ENCODE measurements at places on chromosomes 2 and 18.

DNA sequence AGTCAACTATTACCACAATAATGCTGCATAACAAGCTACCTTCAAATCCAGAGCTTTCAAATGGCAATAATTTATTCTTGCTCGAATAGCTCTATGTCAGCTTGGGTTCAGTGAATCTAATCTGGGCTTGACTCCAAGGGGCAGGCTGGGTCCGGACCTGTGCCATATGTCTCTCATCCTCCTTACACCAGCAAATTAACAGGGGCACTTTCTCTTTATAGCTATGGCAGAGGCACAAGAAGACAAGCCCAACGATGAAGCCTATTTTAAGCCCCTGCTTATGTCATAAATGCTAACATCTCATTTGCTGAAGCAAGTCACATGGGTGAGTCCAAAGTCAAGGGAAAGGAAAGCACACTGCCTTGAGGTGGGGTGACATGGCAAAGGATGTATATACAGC, 13.3 kb upstream of the ZNF521 start:
- no peak for DNase-seq

- no peak for DNase-seq
These were observed 32.7 kb downstream of the ZFP36L2 start for GRCh38 chr2:43193652-43194120.

DNA sequence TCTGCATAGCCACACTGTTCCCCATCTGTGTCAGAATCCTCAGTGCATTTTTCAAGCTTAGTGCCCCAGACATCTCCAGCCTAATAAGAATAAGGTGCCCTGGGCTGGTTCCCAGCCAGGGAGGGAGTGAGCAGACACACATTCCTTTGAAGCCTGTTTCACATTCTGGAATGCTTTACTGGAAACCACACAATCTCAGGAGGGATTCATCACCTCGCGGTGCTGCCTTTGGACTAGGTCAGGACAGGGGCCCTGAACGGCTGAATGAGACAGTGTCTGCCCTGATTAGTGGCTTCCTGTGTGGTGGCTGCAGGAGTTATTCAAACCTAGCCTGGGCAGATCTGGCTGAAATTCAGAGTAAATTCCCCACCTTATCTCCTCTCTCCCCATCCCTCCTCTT, 108.0 kb upstream of the LDAH start:
- DNase-seq = peak; percentile 92

- no peak for DNase-seq
These were observed 357.5 kb upstream of the ETAA1 start for GRCh38 chr2:67039517-67040103.

- peak; percentile 7 for DNase-seq
These were observed 795.6 kb downstream of the CPS1 start for GRCh38 chr2:211351987-211352386.

DNA sequence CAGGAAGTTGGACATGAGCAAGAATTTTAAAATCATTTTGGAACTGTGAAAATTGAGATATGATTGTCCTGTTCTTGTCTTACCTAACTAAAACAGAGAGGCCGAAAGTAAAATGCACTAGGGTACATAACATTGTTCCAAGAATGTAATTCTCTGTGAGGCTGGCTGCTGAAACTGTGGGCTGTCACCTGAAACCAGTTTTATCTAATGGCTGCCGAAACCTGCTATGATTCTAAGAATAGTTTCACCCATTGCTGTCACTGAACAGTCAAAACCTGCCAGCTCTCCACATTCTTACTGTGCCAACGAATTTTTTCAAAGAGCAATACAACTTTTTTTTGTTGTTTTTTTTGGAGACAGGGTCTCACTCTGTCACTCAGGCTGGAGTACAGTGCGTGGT, 119.3 kb upstream of the ZSWIM2 start:
- no peak for DNase-seq

DNA sequence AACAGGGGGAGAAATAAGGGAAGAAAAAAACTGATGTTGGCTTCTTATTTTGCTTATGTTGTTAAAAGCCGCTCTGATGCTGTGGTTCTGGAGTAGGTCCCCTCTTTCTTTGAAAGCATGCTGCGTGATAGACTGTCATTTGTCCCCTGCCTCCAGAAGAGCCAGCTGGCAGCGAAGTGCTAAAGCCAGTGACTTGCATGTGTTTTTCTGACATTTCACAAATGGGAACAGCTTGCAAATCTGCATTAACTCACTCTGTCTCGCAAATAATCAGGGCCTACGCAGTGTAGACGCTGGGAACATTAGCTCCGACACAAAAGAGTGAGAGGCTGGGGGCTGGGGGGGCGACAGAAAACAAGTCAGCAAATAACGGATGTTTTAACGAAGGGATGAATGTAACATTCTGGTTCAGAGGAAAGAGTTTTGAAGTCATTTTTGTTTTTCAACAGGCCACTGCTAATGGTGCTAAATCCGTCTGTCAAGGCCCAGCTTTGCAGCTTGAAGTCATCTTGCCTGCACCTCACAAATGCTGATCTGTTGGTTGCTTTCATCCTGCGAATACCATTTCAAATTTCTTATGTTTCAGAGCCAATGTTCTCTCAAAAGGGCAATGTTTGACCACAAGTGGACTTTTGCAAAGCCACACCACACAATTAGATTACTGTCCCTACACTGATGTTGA, 68.8 kb upstream of the PIK3C3 start:
- DNase-seq = no peak

DNA sequence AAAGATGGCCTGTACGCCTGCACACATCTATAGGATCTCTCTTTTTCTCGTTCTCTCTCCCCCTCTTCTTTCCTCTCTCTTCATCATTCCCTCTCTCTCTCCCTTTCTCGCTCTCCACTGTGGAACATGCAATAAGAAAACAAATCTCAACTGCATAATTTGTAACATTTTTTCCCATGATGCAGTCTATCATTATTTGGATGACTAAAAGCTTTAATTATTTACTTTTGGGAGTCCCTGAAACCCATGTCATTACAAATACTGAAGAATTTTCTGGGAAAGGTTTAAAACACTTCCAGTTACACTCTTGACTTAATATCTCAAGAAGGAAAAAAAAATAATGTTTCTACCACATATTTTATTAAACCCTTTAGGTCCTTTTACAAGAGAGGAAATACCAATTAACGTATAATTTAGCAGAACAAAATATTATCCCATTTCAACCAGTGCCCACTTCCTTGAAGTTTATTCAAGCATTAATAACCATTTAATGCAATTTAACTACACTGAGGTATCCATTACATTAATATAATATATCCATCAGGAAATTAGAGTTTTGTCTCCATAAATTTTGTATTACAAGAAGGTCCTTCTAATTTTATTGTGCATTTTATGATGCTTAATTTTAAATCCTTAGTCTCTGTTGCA, 1615.2 kb upstream of the ACVR2A start:
- DNase-seq = no peak

- no peak for DNase-seq
These were observed 75.0 kb downstream of the CERS6 start for GRCh38 chr2:168530982-168531622.

DNA sequence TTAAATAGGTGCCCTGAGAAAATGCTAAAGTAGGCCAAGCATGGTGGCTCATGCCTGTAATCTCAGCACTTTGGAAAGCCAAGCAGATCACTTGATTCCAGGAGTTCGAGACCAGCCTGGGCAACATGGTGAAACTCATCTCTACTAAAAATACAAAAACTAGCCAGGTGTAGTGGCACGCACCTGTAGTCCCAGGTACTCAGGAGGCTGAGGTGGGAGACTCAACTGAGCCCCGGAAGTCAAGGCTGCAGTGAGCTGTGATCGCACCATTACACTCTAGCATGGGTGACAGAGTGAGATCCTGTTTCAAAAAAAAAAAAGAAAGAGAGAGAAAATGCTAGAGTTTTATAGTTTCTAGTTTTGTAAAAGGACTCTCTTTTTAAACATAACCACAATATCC, 12.0 kb downstream of the ANKRD44 start:
- DNase-seq = no peak

GRCh38 chr2:31944828-31945571, 65.8 kb downstream of the MEMO1 start:
- DNase-seq = no peak

GRCh38 chr2:128809880-128810279, 491.2 kb upstream of the HS6ST1 start:
- no peak for DNase-seq

DNA sequence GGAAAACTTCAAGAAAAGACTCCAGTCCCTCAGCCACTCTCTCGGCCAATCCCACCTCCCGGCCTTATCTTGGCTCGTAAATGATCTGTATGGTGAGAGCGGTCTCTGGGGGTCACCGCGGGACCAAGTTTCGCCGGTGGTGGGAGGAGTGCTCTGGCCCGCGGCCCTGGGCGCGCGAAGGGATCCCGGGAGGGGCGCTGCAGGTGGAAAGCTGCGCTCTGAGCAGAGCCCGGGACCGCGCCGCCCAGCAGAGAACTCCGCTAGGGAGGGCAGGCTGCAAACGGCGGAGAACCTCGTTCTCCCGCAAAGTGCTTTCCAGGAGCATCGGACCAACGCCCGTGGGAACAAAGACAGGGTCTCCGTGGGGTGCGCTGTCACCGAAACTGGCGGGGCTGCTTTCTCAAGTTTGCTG, 622 bp downstream of the LRP2 start:
- DNase-seq = peak; percentile 39

DNA sequence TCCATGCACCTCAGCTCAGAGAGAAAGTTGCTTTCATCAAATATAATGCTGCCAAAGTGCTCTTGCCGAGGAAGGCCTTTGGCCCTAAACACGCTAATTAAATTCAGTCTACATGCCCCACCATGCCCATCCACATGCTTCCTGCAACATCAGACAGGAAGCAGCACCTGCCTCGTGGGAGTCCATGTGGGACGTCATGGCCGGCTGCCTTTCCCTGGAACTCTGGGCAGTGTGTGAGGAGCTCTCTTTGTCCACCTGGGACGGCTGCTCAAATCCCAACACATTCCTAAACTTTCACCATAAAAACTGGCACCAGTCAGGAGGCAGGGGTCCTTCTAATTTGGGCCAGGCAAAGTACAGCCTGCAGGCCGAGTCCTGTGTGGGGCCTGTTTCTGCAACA, 23.1 kb downstream of the FAM178B start:
- DNase-seq = no peak

DNA sequence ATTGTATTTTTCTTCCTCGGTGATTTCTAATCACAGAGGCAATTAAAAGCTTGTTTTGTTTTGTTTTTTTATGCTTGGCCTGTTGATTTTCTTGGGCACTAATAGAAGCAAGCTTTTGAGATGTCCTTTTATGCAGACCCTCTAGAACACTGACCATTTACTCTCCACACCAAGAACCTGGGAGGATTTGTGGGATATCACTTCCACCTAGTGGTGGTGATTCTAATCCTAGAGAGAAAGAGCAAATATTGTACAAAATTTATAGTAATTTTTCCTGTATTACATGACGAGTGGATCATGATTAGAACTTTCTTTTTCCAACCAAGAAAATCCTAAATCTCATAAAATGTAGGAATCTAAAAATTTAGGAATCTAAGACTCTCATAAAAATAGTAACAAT, 23.4 kb downstream of the NEMP2 start:
- peak; percentile 16 for DNase-seq

GRCh38 chr2:19785867-19786266, 115.9 kb downstream of the TTC32 start:
- no peak for DNase-seq

- DNase-seq = peak; percentile 83
These were observed 30.9 kb downstream of the MREG start for GRCh38 chr2:215982465-215982875.

- no peak for DNase-seq
These were observed 11.7 kb downstream of the UBR3 start for GRCh38 chr2:169838743-169839489.

DNA sequence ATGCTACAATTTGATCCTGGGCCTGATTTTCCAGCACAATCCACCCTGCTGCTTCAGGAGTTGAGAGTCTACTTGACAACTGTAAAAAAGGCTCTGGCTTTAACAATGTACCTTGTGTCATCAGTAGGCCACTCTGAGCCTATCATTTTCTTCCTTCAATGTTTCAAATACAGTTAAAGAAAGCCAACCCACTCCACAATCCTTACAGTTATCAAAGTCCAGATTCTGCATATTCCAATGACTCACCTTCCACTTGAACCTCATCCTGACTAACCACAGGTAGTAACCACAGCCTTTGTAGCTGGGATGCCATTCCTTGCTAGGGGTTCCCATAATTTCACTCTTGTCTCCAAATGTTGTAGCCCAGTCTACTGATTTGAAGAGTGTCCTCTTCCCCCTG, 35.5 kb upstream of the AQP4 start:
- peak; percentile 49 for DNase-seq

DNA sequence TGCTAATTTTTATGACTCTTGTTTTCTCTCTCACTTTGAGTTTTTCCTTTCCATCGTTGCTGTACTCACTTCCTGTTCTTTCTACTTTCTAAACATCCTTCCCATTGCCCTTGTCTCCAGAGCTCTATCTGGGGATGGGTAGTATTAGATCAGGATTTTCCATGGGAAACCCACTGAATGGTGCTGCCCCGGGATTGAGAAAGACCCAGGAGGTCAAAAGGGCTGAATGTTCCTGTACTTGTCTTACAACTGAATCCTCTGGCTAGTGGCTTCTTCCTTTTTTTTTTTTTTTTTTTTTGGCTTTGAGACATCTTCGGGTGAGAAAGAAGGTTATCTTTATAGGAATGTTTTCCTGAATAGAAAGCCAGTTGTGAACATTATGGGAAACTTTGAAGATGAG, 364.8 kb upstream of the SLC14A2 start:
- no peak for DNase-seq

GRCh38 chr18:21798126-21798525, 57.5 kb downstream of the MIB1 start:
- no peak for DNase-seq

GRCh38 chr2:36697424-36698066, 1.0 kb downstream of the VIT start:
- peak; percentile 27 for DNase-seq

DNA sequence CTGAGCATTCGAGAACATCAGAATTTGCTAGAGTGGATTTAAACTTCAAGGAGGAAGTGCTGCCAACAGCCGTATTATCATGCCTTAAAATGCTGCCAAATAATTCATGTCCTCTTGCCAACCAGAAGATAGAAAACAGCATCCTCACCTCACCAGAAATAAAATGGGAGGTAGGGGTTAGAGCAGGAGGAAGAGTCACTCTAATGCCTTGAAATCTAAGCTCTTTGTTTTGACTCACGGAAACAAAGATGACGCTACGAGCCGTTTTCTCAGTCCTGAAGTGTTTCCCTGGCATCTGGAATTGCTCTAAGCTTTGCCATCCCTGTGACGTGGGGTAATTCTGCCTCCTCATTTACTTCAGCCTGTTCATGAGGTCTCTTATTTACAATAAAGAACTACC, 97.1 kb downstream of the PRPF40A start:
- DNase-seq = no peak

GRCh38 chr2:189179570-189179950, at the start of gene COL5A2:
TSS of gene COL5A2 (minus strand) at chr2:189179761. CDS start at chr2:189179604, 157 bp downstream.
- peak; percentile 48 for DNase-seq

DNA sequence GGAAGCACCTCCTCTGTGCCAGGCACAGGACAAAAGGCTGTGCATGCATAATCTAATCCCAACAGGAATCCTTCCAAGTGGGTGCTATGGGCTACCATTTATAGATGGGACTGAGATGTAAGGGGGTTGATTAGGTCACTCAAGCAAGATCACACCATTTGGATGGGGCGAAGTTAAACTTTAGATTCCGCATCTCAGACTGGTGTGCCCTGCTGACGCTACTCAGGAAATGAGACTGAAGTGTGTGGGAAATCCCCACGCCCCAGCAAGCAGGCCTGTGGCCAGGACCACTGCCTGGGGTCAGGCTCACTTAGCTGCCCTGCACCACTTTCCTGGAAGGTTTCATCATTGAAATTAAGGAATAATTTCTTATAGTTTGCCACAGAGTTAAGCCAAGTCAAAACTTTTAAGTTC, 70.5 kb upstream of the PPP1CB start:
- peak; percentile 96 for DNase-seq

GRCh38 chr2:36147670-36148390, 207.7 kb upstream of the CRIM1 start:
- no peak for DNase-seq

GRCh38 chr2:36963106-36963505, 3.2 kb downstream of the STRN start:
- no peak for DNase-seq
